T-cell (primary cell): ENCODE measurements at places on chromosomes 1 and 21. TPM values are rescaled to one million over a fixed set of nuclear protein-coding genes. Genes with fewer than 3 reads are reported as not detected.

IGSF9 gene
- 0.12 TPM for total RNA-seq

DNA sequence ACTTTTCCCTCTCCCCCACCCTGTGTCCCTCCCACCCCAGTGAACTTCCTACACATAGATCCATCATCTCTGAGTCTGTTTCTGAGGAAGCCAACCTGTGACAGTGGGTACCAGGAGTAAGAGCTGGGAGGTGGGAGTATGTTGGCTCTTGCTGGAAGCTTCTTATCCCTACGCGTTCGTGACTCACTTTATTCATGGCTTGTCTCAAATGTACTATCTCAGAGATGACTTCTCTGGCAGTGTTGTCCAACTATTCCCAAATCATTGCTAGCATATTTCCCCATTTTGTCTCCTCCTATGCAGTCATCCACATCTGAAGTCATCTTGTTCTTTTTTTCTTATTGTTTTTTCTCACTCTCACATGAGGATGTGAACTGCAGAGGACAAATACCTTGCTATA is 88.0 kb downstream of the HIVEP3 start:
- no peak overlapping the region for H3K27ac ChIP-seq
- H3K27me3 ChIP-seq = no peaks in the 10 kb centered on the region
- no peaks in the 10 kb centered on the region for H3K4me1 ChIP-seq
- H3K4me3 ChIP-seq = no peak overlapping the region
- DNase-seq = no peak
- H3K36me3 ChIP-seq = no peaks in the 10 kb centered on the region

DNA sequence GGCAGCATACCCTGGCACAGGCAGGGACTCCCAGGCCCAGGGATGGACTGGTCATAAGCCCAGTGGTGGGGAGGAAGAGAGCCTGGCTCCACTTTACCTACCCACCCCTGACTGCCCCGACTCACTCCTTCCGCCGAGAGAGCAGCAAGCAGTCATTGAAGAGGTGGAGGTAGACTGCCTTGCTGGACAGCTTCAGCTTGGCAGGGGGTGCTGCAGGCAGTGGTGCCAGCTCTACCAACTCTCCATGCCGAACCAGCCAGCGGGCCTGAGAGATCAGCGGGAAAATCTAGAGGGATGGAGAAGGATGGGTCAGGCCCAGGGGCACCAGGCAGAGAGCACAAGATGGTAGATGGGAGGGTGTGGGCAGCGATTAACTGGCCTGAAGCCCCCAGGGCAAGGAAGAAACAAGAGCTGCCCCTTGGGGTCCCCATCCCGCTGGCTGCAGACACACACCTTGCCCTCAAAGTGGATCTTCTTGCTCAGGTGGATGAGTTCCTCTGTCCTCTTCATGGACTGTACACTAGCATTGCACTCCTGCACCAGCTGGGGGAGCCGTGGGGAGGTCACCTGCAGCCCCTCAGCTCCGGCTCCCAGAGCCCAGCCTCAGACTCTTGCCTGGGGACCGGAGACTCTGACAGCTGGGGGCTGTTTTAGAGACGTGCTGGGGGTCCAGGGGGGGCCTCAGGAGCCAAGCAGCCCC is 7.7 kb downstream of the ARHGEF19 start:
- DNase-seq = no peak
- no peak overlapping the region for H3K27ac ChIP-seq
- peaks cover 3% of the 10 kb centered on the region for H3K36me3 ChIP-seq
- H3K4me3 ChIP-seq = no peak overlapping the region
- peaks cover 25% of the 10 kb centered on the region for H3K4me1 ChIP-seq

RNU1-4 gene
- 4,743 TPM for total RNA-seq

MPZ gene
- 6.8 TPM for total RNA-seq

DNA sequence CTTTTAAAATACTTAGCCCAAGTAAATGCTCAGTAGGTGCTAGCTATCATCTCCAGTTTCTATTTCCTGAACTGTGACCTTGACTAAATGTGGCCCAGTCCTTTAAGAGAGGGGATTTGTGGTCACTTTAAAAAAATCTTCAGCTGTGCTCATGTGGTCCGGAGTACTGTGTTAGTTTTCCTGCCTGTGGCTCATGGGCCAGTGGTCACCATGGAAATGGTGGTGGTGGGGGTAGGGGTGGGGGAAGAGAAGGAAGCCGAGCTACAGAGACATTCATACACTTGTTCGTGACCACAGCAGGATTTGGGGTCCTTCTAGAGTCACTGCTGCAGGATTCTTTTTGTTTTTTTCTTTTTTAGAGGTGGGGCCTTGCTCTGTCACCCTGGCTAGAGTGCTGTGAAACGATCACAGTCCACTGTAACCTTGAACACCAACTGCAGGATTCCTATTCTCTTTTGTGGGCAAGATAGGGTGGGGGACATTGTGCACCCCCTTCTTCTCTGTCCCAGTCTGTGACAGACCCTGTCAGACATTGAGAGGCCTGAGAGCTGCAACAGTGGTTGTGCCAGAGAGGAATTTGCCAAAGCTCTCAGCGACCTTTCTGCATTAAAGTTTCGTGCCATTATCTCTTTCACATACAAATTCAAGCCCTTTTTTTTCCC is 25.8 kb downstream of the KIF26B start:
- DNase-seq = no peak
- no peaks in the 10 kb centered on the region for H3K4me1 ChIP-seq
- H3K27me3 ChIP-seq = no peaks in the 10 kb centered on the region
- H3K4me3 ChIP-seq = no peak overlapping the region
- H3K36me3 ChIP-seq = no peaks in the 10 kb centered on the region

LYST gene
- total RNA-seq = 33.2 TPM

- H3K27me3 ChIP-seq = no peaks in the 10 kb centered on the region
- no peak overlapping the region for H3K4me3 ChIP-seq
- no peaks in the 10 kb centered on the region for H3K36me3 ChIP-seq
- no peak for DNase-seq
- H3K27ac ChIP-seq = no peak overlapping the region
Measured at GRCh38 chr1:30110846-30111245, 612.5 kb downstream of the MATN1 start.

DNA sequence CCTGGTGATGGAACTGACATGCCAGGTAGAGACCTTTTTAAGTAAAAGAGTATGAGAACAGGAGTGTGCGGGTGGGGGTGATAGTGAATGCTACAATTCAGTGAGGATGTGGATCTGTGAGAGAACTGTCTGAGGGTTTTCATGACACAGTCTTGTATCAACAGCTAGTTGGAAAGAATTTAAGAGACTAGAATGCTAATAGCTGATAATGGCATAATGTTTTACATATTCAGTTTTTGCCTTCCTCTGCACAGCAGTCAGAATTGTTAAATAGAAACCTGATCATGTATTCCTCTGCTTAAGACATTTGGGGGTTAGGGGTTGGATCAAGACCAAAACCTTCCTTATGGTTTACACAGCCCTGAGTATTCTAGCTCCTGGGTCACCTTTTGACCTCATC is 152.8 kb upstream of the ZRANB2 start:
- H3K27me3 ChIP-seq = no peaks in the 10 kb centered on the region
- no peak for DNase-seq
- H3K27ac ChIP-seq = no peak overlapping the region
- H3K36me3 ChIP-seq = no peaks in the 10 kb centered on the region
- H3K4me1 ChIP-seq = no peaks in the 10 kb centered on the region

DNA sequence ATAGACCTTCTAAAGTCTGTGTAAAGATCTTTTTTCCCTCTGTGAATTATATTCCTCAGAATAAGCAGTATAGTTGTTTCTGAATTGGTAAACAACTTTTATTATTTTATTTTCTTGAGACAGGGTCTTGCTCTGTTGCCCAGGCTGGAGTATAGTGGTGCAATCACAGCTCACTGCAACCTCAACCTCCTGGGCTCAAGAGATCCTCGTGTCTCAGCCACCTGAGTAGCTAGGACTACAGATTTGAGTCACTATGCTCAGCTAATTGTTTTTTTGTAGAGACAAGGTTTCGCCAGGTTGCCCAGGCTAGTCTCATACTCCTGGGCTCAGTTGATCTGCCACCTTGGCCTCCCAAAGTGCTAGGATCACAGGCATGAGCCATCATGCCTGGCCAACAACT is 26.6 kb upstream of the HMGN1 start:
- no peak for DNase-seq
- peaks cover 21% of the 10 kb centered on the region for H3K27me3 ChIP-seq
- no peak overlapping the region for H3K4me3 ChIP-seq
- H3K27ac ChIP-seq = no peak overlapping the region

DNA sequence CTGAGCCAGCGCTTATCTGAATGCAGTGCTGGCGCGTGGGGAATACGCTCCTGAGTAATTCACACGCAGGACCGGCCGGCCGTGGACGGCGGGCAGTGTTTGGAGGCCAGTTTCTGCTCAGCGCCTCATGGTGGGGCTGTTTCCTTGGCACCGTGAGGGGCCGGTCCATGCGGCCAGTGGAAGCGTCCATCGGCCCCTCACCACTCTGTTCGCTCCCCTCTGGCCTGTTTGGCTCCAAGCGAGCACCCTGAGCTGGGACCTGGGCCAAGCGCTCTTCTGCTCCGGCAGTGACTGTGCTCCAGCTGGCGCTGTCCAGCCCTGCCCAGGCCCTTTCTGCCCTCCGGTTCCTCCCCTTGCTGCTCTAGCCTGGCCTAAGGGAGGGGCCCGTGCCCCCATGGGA is 16.3 kb upstream of the PLCH2 start:
- no peaks in the 10 kb centered on the region for H3K36me3 ChIP-seq
- no peak for DNase-seq
- no peaks in the 10 kb centered on the region for H3K4me1 ChIP-seq
- H3K27ac ChIP-seq = no peak overlapping the region
- no peak overlapping the region for H3K4me3 ChIP-seq

DNA sequence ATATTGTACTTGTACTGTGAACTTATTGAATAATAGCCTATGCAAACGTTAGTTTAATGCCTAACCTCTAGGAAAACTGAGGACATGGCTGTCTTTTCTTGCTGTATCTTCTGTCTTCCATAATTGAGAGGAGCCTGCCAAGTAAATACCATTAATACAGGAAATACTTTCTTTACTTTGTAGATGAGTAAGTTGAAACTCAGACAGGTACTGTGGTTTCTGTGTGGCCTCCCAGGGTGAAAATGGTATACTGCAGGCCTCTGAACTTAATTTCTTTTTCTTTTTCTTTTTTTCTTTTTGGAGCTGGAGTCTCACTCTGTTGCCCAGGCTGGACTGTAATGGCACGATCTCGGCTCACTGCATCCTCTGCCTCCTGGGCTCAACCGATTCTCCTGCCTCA is 208.8 kb upstream of the ADGRL4 start:
- no peaks in the 10 kb centered on the region for H3K4me1 ChIP-seq
- H3K4me3 ChIP-seq = no peak overlapping the region
- no peaks in the 10 kb centered on the region for H3K36me3 ChIP-seq

GRCh38 chr1:159168043-159168442 is 3.4 kb upstream of the CADM3 start:
- no peaks in the 10 kb centered on the region for H3K4me1 ChIP-seq
- DNase-seq = no peak
- peaks cover 30% of the 10 kb centered on the region for H3K27me3 ChIP-seq
- no peaks in the 10 kb centered on the region for H3K36me3 ChIP-seq
- H3K4me3 ChIP-seq = no peak overlapping the region

ETV3L gene
- not detected for total RNA-seq

GRCh38 chr1:117173006-117173405 is 37.7 kb downstream of the VTCN1 start:
- no peak overlapping the region for H3K4me3 ChIP-seq
- no peaks in the 10 kb centered on the region for H3K4me1 ChIP-seq
- H3K36me3 ChIP-seq = no peaks in the 10 kb centered on the region
- peaks cover 2% of the 10 kb centered on the region for H3K27me3 ChIP-seq
- no peak overlapping the region for H3K27ac ChIP-seq
- DNase-seq = no peak

KLF17 gene
- not detected for total RNA-seq

DNA sequence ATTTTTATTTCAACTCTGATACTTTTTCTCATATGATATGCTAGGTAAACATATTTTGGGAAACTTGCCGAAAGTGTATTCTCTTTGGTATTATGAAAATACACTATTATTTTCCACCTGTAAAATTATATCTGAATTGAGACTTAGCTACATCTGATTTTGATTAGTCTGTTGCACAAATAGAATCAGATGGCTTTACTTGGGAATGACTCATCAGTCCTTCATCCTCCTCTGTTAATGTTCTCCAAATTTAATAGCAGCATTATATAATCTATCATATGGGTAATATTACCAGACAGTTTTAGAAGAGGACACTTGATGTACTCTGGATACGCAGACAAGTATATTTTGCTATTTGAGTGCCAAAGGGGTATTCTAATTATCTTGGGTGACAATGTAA is 245.3 kb downstream of the CTH start:
- DNase-seq = no peak
- H3K27me3 ChIP-seq = no peaks in the 10 kb centered on the region
- H3K4me1 ChIP-seq = no peaks in the 10 kb centered on the region
- H3K4me3 ChIP-seq = no peak overlapping the region
- no peak overlapping the region for H3K27ac ChIP-seq

- DNase-seq = no peak
- H3K27me3 ChIP-seq = no peaks in the 10 kb centered on the region
- no peak overlapping the region for H3K4me3 ChIP-seq
Measured at GRCh38 chr1:5981009-5981380, 11.2 kb downstream of the NPHP4 start.

GRCh38 chr1:160665330-160666078 is 18.7 kb upstream of the SLAMF1 start:
- no peaks in the 10 kb centered on the region for H3K36me3 ChIP-seq
- no peaks in the 10 kb centered on the region for H3K27me3 ChIP-seq
- peak overlapping the region; percentile 18 for H3K4me3 ChIP-seq
- H3K4me1 ChIP-seq = peaks cover 43% of the 10 kb centered on the region

GRCh38 chr1:99886179-99886578 is 36.0 kb downstream of the AGL start:
- H3K4me3 ChIP-seq = no peak overlapping the region
- peaks cover 31% of the 10 kb centered on the region for H3K36me3 ChIP-seq
- H3K27me3 ChIP-seq = no peaks in the 10 kb centered on the region
- H3K27ac ChIP-seq = no peak overlapping the region
- no peak for DNase-seq

NUDT4B gene
- not detected for total RNA-seq

- H3K4me1 ChIP-seq = no peaks in the 10 kb centered on the region
- no peak overlapping the region for H3K27ac ChIP-seq
- H3K36me3 ChIP-seq = no peaks in the 10 kb centered on the region
- no peak for DNase-seq
Measured at GRCh38 chr1:98107256-98107655, 186.4 kb upstream of the DPYD start.

DNA sequence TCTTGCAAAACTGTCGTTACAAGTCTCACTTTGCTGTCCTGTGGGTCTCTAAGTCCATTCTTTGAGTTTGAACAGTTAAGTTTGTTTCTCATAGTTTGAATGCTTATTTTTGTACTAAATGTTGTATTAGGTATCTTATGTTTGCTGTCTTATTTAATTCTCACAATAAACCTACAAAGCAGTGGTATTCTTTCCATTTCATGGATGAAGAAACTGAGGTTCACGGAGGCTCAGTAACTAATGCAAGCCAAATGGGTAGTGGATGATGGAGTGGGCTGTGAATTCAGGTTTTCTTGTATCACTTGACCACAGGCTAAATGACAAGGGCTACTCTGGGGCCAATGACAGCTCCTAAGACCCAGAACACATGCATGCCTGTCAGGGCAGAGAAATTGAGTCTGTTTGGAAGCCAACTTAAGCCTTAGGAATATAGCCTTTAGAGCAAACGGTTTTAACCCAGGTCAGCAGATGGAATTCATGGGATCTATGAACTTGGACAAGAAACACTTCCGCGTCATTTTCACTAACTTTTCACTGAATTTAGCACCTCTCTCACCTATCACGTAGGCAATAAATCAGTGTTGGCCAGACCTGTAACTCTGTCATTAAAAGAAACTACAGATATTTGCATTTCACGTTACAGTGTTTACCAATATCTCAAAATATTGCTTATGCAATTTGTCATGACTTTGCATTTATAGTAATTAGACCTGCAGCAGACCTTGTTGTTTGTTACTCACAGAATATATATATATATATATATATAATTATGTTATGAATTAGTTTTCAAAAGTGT is 67.1 kb upstream of the TLR5 start:
- H3K27ac ChIP-seq = no peak overlapping the region
- no peak overlapping the region for H3K4me3 ChIP-seq
- no peaks in the 10 kb centered on the region for H3K36me3 ChIP-seq
- H3K27me3 ChIP-seq = no peaks in the 10 kb centered on the region
- DNase-seq = no peak

SSX2IP gene
- 7.7 TPM for total RNA-seq
